Ecto neural progenitor cell (in vitro differentiated cells): ENCODE measurements at places on chromosomes 7 and 10.

DNA sequence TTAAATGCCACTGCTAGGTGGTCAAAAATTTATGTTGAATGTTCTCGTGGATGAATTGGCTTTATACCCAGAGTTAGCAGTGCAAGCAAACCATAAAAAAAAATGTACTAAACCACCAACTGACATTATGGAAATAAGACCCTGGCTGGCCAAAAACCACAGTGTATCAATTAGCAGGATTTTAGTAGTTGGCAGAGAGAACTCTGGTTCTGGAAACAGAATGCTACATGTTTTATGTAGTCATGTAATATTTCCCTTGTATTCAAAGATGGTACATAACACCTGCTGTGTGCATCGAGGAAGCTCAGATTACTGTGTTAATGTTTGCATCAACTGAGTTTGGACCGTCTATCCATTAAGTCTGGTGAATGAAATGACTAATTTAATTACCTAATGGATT, 618.5 kb downstream of the CCSER2 start:
- DNase-seq: no peak

- no peak for DNase-seq
Measured at GRCh38 chr7:1741751-1742554, 71.9 kb downstream of the ELFN1 start.

- no peak for DNase-seq
Measured at GRCh38 chr7:25716421-25716820, 435.6 kb upstream of the NFE2L3 start.

DNA sequence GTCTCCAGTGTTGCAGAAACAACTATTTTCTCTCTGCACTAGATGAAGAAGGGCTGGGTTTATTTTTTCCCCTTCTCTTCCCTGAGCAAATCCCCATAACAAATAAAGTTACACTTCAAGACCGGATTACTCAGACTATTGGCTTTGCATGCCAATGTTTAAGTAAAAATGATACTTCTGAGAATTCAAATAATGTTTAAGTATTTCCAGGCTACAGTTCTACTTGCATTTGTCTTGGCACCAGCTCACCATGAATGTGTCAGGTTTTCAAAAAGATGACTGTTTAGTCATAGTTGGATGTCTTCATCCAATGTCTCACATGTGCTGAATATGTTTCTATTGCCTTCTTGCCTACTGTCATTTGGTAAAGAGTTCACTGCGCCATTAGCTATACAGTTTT, 912.6 kb downstream of the GATA3 start:
- no peak for DNase-seq

- DNase-seq: no peak
Measured at GRCh38 chr10:62506371-62506770, 132.2 kb downstream of the ZNF365 start.

GRCh38 chr10:120360571-120360970, 96.5 kb upstream of the PLPP4 start:
- DNase-seq: no peak

DNA sequence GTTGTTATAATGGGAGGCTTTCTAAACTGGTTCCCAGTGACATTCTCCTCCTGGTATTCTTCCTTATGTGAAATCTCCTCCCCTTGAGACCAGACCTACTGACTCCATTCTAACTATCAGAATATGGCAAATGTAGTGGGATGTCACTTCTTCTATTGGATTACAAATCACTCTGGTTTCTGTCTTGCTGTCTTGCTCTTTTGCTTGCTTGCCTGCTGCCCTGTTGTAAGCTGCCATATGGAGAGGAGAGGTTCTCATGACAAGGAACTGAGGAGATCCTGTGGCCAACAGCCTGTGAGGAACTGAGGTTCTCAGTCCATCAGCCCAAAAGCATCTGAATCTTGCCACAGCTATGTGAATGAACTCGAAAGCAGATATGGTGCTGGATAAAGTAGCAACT, 4.7 kb upstream of the NRCAM start:
- no peak for DNase-seq

GRCh38 chr10:72756674-72757385, 64.9 kb downstream of the MCU start:
- no peak for DNase-seq

GRCh38 chr7:122467661-122468449, 163.3 kb upstream of the FEZF1 start:
- DNase-seq: no peak

DNA sequence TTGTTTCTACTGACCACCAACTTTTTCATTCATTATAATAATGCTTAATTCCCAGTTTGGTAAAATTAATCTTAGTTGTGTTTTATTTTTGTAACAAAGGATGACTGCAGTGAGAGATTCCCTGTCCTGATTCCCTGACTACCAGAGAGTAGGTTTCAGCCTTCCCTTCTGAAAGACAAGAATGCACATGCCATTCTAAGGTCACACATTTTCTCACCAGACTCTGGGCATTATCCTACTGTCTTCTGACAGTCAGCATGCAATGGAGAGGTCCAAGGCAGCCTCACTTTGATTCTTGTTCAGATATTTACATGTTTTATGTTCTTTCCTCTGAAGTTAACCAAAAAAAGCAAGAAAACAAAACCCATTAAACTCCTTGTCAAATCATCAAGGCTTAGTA, 372.7 kb upstream of the CDC14C start:
- no peak for DNase-seq

DNA sequence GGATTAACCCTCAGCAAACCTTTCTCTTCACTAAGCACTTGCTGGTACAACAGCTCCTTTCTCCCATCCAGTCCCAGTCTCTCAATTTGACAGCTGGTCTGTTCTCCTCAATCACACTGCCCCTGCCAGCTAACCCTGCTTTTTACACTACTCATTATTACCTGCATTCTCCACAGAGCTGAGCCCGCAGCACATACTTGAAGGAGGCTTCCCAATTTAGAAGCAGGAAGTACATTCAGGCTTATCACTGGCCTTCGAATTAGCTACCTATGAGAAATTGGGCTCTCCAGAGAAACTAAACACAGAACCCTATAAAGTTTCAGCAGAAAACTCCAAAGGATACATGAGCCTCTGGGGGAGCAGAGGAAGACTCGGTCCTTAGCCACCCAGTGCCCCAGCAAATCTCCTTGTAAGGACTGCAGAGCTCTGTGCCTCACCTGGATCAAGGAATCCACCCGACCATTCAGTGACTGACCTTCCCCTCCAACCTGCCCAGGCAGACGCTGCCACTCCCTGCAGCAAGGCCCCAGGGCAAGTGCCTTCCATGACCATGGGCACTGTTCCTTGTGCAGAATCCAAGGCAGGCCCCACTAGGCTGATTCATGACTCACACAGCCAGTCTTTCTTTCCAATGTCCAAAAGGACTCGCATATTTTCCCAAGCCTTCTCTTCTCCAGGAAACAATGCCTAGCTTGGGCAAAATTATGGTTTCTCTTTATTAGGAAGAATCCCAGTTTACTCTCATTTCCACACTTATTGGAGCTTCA, 68.0 kb downstream of the VOPP1 start:
- DNase-seq: no peak

- DNase-seq: no peak
Measured at GRCh38 chr7:84484502-84485079, 290.0 kb upstream of the SEMA3A start.

GRCh38 chr7:711922-712380, 14.5 kb upstream of the DNAAF5 start:
- no peak for DNase-seq

GRCh38 chr10:19745672-19746071, 70.6 kb upstream of the PLXDC2 start:
- DNase-seq: no peak

DNA sequence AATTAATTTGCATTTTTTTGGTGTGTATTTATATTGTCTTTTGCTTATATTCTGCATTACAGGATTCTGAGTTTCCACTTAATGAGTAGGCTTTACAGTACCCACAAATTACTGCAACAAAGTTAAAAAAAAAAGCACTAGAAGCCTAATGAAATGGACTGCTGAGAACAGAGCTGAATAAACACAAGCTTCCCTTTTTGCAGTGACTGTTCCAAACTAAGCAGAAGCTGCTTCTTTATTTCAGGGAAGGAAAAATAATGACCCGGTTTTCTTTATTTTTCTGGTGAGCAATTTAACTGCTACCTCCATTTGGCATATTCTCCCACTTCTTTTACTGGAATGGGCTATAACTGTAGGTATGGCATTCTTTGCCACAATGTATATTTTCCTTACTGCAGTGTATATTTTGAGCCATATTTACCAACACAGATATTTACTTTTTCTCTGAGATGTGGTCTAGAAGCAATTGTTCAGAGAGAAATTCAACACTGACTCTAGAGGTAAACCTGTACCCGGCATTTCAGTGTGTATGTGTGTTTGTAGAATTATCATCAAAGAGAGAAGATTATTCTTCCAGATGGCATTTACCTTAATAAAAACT, 56.9 kb downstream of the HDAC9 start:
- no peak for DNase-seq

- no peak for DNase-seq
Measured at GRCh38 chr7:112014347-112014746, 191.9 kb downstream of the DOCK4 start.

DNA sequence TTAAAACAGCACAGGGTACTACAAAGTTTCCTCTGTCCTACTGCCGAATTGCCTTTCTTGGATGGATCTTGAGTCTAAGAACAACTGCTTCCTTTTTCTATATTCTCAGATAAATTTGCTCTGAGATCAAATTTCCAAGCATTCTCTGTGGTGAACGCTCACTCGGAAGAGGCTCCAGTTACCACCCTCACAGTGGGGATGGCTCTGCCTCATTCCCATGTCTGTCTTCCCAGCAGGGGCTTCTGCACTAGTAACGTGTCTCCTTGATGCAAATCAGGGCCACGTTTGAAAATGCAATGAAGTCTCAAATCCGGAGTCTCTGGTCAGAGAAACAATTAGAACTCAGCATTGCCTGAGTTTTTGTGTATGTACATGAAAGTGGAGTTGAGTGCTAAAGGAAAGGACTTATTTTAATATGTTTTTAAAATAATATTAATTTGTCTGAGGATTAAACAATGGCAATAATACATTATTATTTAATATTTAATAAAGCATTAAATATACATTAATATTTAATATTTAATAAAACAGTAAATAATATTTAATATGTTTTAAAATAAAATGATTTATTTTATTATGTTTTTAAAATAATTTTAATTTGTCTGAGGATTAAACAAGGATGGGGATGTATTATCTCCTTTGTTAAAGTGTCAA, 61.8 kb downstream of the INHBA start:
- DNase-seq: no peak

DNA sequence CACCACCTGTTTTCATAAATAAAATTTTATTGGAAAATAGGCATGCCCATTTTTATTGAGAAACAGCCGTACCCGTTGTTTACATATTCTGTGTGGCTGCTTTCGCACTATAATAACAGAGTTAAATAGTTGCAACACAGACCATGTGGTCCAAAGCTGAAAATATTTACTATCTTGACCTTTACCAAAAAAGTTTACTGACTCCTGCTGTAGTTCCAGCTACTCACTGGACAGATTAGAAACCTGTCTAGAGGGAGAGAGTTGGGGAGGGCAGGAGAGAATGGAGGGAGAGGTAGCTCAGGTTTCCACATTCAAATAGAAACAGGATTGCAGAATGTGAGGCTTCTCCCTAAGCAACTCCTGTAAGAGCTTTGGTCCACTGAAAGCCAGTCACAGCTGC, 55.1 kb upstream of the GLCCI1 start:
- no peak for DNase-seq

GRCh38 chr7:113730309-113730955, 188.4 kb downstream of the PPP1R3A start:
- no peak for DNase-seq

DNA sequence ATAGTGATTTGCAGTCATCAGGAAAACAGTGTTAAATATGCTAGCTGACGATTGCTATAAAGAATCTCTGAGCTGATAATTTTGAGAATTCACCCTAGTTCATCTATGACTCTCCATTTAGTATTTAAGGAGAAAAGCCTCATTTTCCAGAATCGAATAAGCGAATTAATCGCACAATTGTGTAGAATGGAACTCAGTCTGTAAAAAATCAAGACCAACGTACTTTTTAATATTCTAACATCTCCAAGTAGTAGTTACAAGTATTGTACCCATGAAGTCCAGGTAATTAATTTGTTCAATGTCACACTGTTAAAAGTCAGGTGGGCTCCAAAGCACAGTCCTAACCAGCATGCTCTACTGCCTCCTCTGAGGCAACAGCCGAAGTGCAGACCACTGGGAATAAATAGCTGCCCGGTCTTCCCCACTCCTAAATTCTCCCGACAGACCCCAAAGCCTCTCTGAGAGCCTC, 380 bp upstream of the AGBL3 start:
- DNase-seq: no peak

GRCh38 chr7:136086712-136087111, 109.6 kb upstream of the MTPN start:
- peak; percentile 60 for DNase-seq

DNA sequence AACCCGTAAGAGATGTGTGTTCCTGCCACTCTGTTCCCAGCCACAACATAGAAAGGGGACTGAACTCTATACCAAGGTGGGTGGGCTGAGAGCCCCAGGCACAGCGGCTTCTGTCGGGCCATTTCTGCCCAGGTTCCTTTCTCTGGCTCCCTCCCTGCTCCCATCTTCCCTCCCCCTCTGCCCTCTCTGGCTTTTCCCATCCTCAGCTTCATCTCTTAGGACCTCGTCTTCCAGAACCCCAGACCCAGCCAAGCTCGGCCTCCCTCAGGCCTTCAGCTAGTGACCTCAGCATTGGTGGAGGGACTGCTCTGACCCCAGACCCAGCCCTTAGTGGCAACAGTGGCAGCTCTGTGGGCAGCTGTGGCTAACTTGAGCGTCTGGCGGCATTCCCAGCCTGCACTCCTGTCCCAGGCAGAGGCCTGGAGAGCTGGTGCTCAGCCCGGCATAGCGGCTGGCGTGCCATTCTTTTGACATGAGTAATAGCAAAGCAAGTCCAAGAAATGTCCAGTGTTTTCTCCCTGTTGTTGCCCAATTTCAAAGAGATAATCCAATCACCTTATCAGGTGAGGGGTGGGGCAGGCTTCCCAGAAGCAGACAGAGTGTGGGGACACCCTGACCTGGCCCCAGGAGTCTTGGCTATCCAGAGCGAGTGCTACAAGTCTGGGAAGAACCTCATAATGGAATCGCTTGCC, 15.9 kb downstream of the PTPRE start:
- no peak for DNase-seq

DNA sequence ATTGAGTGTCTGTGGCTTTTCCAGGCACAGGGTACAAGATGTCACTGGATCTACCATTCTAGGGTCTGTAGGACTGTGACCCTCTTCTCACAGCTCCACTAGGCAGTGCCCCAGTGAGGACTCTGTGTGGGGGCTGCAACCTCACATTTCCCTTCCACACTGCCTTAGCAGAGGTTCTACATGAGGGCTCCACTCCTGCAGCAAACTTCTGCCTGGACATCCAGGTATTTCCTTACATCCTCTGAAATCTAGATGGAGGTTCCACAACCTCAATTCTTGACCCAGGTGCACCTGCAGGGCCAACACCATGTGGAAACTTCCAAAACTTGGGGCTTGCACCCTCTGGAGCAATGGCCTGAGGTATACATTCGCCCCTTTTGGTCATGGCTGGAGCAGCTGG, 183.7 kb downstream of the KCND2 start:
- no peak for DNase-seq

GRCh38 chr7:124059375-124059774, 26.5 kb upstream of the TMEM229A start:
- no peak for DNase-seq

- DNase-seq: no peak
Measured at GRCh38 chr7:137576481-137576880, 232.9 kb upstream of the PTN start.
